Activated T-cell treated with anti-CD3 and anti-CD28 coated beads, Interleukin-2, amount 50 U/mL, for 48 hours (primary cell): ENCODE measurements at places on chromosomes 1 and 21.

- no peak for DNase-seq
Measured at GRCh38 chr1:61441723-61442262, 283.1 kb downstream of the TM2D1 start.

GRCh38 chr1:166174108-166174507, 7.3 kb upstream of the FAM78B start:
- no peak for DNase-seq

DNA sequence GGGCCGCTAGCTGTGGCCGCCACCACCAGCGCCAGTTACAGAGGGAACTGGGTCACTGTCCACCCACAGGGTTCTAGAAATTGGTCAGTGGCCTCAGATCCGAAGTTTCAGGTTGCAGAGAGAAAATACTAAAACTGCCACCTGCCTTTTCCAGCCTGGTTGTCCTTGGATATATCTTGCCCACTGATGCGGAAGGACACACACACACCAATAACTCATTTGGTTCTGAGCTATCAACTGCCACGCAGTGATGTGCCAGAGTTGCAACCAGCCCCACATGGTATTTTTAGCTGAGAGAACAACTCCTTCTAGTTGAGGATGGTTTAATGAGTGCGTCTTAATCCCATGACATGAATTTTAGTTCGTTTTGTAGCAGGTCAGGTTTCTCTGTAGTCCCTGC, 68.1 kb downstream of the SH3BGR start:
- DNase-seq: no peak

DNA sequence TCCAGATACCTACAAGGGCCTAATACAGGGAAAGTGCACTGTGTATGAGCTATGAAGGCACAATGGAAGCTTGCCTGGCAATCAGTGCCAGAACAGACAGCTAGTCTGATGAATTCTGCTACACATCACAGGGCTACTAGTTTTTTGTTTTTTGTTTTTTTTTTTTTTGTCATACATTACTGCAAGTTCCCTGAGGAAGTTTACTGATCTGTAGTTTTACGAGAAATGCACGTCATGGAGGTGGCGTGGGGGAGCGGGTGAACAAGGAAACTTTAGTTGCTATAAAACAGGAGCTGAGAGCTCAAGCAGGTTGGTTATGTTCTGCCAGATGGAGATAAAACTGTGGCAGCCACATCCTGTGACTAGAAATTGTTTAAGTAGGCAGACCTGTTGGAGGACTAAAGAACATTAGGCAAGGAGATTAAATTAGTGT, 17.7 kb downstream of the PTPRC start:
- DNase-seq: peak; percentile 80

GRCh38 chr1:203153051-203153988, 22.3 kb downstream of the MYBPH start:
- no peak for DNase-seq

DNA sequence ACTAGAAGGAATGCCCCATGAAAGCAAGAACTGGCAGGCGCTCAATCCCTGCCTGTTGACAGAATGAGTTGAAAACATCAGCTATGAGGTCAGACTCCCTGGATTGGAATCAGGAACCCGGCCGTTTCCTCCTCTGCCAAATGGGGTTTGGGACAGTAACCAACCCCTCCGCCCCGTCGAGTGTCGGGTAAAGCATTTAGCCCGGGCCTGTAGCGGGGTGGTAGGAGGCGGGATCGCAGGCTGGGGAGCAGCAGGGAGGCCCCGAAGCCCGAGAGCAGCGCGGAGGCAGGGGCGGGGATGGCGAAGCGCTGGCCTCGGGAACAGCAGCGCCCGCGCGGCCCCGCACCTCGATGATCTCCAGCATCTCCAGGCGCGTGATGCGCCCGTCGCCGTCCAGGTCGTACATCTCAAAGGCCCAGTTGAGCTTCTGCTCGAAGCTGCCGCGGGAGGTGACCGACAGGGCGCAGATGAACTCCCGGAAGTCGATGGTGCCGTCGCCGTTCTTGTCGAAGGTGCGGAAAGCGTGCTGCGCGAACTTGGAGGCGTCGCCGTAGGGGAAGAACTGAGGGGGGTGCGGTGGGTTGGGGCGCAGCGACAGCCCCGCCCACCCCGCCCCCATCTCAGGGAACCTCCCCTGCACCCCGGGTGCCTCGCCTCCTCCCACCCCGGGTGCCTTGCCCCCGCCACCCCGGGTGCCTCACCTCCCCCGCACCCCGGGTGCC, 7.5 kb downstream of the HPCAL4 start:
- DNase-seq: peak; percentile 33

DNA sequence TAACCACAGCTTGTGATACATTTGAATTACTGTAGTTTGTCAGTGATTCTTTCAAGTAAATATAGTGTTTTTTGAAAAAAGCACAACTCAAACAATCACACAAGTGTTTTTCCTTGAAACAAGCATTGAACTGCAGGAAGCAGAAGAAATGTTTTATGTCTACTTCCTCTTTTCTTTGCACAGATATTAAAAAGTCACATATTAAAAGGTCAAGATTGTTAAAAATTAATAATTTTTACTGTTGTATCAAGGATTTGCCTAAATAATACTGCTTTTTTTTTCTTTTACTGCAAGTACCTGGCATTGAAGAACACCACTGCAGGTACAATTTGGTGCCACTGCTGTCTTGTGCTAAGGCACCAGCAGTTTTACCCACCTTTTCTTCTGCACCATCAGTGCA, 214.2 kb upstream of the C1orf105 start:
- DNase-seq: no peak

DNA sequence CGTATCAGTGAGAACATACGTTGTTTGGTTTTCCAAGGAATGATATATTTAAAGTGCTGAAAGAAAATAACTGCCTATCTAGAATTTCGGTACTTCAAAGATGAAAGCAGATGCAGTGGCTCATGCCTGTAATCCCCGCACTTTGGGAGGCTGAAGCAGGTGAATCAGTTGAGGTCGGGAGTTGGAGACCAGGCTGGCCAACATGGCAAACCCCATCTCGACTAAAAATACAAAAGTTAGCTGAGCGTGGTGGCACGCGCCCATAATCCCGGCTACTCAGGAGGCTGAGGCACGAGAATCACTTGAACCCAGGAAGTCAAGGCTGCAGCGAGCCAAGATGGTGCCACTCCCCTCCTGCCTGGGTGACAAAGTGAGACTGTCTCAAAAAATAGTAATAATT, 16.4 kb downstream of the CD244 start:
- no peak for DNase-seq

GRCh38 chr1:51558375-51558924, 39.4 kb upstream of the EPS15 start:
- peak; percentile 42 for DNase-seq

- no peak for DNase-seq
Measured at GRCh38 chr1:168054117-168054516, 82.6 kb downstream of the GPR161 start.

- DNase-seq: no peak
Measured at GRCh38 chr21:38268864-38269575, 12.2 kb downstream of the KCNJ15 start.

DNA sequence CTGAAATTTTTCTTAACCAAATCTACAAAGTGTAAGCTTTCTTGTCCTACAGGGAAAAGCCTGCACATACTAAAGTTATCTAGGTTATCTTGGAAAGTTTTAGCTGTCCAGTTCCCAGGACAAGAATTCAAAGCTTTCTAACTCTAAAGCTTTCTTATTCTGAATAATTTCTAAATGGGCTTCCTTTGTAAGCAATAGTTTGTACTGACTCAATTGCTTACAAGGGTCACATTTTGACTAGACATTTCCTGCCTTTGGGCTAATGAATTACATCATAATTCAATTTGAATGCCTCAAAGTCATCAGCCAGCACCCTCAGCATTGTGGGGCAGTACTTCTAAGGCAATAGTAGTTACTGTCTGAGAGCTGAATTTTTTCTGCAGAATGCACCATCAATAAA, 223.0 kb downstream of the LTN1 start:
- DNase-seq: no peak

- DNase-seq: no peak
Measured at GRCh38 chr1:66239834-66240233, 294.1 kb upstream of the SGIP1 start.

- no peak for DNase-seq
Measured at GRCh38 chr1:226881515-226882185, 11.2 kb downstream of the PSEN2 start.

DNA sequence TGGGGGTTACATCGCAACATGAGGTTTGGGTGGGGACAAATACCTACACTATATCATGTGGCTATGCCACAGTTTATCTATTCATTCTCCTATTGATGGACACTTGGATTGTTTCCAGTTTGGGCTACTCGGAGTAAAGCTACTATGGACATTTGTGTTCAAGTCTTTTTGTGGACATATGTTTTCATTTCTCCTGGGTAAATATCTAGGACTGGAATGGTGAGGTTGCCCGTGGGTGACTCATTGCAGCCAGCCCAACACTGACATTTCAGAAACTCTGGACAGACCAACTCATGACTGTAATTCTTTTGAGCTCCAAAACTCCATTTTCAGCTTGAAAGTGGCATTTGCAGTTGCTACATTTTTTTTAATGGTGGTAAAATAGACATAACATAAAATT, 82.7 kb downstream of the KAZN start:
- DNase-seq: no peak

GRCh38 chr1:212346601-212347000, 61.4 kb downstream of the PPP2R5A start:
- no peak for DNase-seq

GRCh38 chr1:176826265-176826664, 338.2 kb downstream of the ASTN1 start:
- DNase-seq: no peak

DNA sequence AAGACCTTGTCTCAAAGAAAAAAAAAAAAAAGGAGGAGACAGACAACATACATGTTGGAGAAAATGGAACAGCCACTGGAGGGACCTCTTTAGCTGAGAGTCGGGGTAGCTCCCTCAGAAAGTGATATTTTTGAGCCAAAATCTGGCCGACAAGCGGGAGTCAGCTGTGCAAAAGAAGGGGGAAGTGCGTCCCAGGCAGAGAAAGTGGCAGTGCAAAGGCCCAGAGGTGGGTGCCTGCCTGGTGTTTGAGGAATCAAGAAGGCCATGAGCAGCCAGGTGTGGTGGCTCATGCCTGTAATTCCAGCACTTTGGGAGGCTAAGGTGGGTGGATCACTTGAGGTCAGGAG, 6.1 kb upstream of the CROCC start:
- no peak for DNase-seq

DNA sequence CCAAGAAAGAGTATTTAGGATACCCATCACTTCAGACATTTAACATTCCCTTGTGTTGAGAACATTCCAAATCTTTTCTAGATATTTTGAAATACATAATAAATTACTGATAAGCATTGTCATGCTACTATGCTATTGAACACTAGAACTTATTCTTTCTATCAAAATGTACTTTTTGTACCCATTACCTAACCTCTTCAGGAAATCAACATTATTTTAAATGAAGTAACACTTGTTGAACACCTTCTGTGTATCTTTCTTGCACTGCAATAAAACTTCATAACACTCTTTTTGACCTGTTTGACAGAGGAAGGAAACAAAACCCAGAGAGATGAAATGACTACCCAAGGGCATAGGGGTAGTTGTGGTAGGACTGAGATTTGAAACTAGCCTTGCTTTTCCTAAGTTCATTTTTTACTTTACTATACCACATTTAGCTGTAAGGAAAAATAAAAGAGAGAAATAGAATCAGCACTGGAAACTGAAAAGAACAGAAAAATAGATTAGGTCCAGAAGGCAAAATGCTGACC, 99.4 kb downstream of the UCHL5 start:
- DNase-seq: no peak

GRCh38 chr1:173330149-173330951, 123.2 kb upstream of the TNFSF4 start:
- no peak for DNase-seq

GRCh38 chr21:33761441-33762036, 119.2 kb downstream of the ITSN1 start:
- DNase-seq: no peak

GRCh38 chr1:204618148-204618760, 67.3 kb downstream of the LRRN2 start:
- no peak for DNase-seq

- peak; percentile 28 for DNase-seq
Measured at GRCh38 chr1:155938220-155938627, 3.2 kb upstream of the RXFP4 start.

- no peak for DNase-seq
Measured at GRCh38 chr1:223796210-223796609, 49.5 kb downstream of the TP53BP2 start.

GRCh38 chr1:109917051-109917767, 6.6 kb downstream of the CSF1 start:
- DNase-seq: no peak

DNA sequence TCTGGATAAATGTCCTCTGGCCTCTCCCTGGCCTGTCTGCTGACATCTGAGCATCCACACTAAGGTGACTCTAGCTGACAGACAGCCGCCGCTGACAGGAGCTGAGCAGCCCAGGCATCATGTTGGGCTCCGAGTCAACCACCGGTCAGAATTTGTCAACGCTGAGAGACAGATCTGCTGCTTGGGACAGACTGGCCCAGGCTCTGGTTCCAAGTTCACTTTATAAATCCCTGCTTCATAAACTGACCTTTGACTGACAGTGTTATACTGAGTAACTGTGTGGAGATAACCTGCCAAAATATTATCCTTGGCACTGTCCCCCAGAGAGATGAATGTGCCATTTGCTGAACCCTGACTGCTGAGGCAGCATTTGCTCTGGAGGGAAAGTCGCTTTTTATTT, 616.7 kb downstream of the NPHP4 start:
- DNase-seq: no peak

DNA sequence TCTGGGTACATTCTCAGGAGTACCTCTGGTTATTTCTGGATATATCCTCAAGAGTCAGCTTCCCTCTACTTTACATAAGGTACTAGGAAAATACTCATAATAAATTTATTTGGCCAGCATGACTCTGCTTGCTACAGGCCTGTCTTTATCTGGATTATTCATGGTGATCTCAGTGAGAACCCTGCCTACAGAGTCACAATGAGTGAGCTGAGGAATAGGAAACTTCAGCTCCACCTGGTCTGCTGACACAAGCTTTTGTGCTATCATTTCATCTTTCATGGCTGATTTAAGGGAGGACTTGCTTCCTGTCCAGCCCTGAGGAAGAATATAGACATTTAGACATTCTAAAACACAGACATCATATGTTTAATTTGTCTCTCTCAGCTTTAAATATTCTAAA, 19.5 kb upstream of the SUCO start:
- DNase-seq: no peak

- DNase-seq: no peak
Measured at GRCh38 chr1:174956976-174957375, 42.8 kb upstream of the CACYBP start.

DNA sequence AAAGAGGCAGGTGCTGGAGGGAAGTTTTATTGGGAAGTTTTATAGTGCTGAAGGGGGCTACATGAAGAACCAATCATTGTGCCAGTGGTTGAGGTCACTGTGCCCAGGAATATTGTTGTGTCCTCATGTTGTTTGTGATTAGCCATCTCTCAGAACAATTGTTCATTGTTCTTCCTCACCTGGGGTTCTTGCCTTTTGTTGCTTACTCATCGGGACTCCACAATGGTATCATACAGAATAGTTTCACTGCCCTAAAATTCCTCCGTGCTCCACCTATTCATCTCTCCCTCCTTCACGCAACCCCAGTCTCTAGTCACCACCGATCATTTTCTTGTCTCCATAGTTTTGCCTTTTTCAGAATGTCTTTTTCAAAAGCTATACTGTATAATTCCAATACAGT, 38.9 kb upstream of the CDC14A start:
- DNase-seq: no peak
